ENCODE measurements at places on chromosomes 12 and 14. TPM values are rescaled to one million over a fixed set of nuclear protein-coding genes. Genes with fewer than 3 reads are reported as not detected.

LHX5 gene
- 0.06 TPM for total RNA-seq

ANAPC7 gene
- 60.7 TPM for total RNA-seq

HNRNPA1 gene
- 1,668 TPM for total RNA-seq

EVL gene
- total RNA-seq, result 34.5 TPM

PPP1R13B gene
- total RNA-seq, result 5.2 TPM

TAS2R43 gene
- total RNA-seq, result not detected

GLS2 gene
- total RNA-seq, result 0.11 TPM

LRFN5 gene
- not detected for total RNA-seq

NR4A1 gene
- total RNA-seq, result 39.5 TPM

KRT78 gene
- 0.20 TPM for total RNA-seq

KRT85 gene
- not detected for total RNA-seq

RNASE4 gene
- 6.5 TPM for total RNA-seq

CAMKK2 gene
- total RNA-seq, result 26.0 TPM

PPP4R3A gene
- total RNA-seq, result 91.2 TPM

TAS2R8 gene
- total RNA-seq, result not detected

TMTC3 gene
- 9.1 TPM for total RNA-seq

YARS2 gene
- total RNA-seq, result 30.4 TPM

DCAF5 gene
- 18.6 TPM for total RNA-seq

SPX gene
- 3.9 TPM for total RNA-seq

KRT79 gene
- 0.06 TPM for total RNA-seq

TAS2R14 gene
- total RNA-seq, result 0.28 TPM

ZDHHC22 gene
- total RNA-seq, result 0.20 TPM

SIX1 gene
- 7.1 TPM for total RNA-seq

KRT1 gene
- total RNA-seq, result not detected

MUCL1 gene
- not detected for total RNA-seq

SRRM4 gene
- not detected for total RNA-seq

ST8SIA1 gene
- total RNA-seq, result 0.09 TPM

SDR9C7 gene
- 0.05 TPM for total RNA-seq

PARP11 gene
- 2.1 TPM for total RNA-seq

PMEL gene
- total RNA-seq, result 0.57 TPM

GALNT16 gene
- 3.3 TPM for total RNA-seq

CCDC38 gene
- 0.12 TPM for total RNA-seq

TPPP2 gene
- total RNA-seq, result not detected

RNF41 gene
- 27.4 TPM for total RNA-seq

ERG28 gene
- total RNA-seq, result 15.4 TPM

PPM1H gene
- 9.8 TPM for total RNA-seq

SLC35F4 gene
- total RNA-seq, result not detected

CD4 gene
- total RNA-seq, result not detected

PPP4R4 gene
- 0.24 TPM for total RNA-seq

HEATR5A gene
- 13.3 TPM for total RNA-seq

KRT80 gene
- total RNA-seq, result 38.7 TPM

LRP1-AS gene
- not detected for total RNA-seq

SRGAP1 gene
- 12.0 TPM for total RNA-seq

KLRB1 gene
- not detected for total RNA-seq

AQP2 gene
- total RNA-seq, result not detected

Data from A549 treated with dexamethasone at 1 μM for 4 hours (cell line).